GM23248 (cell line): ENCODE measurements at places on chromosomes 11 and 22.

- peak overlapping the region; percentile 41 for H3K4me3 ChIP-seq
- H3K27me3 ChIP-seq, result peaks cover 24% of the 10 kb centered on the region
- H3K36me3 ChIP-seq, result no peaks in the 10 kb centered on the region
- no peak overlapping the region for H3K27ac ChIP-seq
These were observed 58.2 kb downstream of the COMMD9 start for GRCh38 chr11:36230779-36231699.

- H3K36me3 ChIP-seq, result no peaks in the 10 kb centered on the region
- no peak overlapping the region for H3K4me3 ChIP-seq
- H3K27me3 ChIP-seq, result 0 out of 2 replicates have a peak, but pooled peaks cover 20% of the 10 kb centered on the region
- no peak for DNase-seq
- no peak overlapping the region for H3K27ac ChIP-seq
These were observed 251.3 kb upstream of the CCDC179 start for GRCh38 chr11:23111527-23111926.

DNA sequence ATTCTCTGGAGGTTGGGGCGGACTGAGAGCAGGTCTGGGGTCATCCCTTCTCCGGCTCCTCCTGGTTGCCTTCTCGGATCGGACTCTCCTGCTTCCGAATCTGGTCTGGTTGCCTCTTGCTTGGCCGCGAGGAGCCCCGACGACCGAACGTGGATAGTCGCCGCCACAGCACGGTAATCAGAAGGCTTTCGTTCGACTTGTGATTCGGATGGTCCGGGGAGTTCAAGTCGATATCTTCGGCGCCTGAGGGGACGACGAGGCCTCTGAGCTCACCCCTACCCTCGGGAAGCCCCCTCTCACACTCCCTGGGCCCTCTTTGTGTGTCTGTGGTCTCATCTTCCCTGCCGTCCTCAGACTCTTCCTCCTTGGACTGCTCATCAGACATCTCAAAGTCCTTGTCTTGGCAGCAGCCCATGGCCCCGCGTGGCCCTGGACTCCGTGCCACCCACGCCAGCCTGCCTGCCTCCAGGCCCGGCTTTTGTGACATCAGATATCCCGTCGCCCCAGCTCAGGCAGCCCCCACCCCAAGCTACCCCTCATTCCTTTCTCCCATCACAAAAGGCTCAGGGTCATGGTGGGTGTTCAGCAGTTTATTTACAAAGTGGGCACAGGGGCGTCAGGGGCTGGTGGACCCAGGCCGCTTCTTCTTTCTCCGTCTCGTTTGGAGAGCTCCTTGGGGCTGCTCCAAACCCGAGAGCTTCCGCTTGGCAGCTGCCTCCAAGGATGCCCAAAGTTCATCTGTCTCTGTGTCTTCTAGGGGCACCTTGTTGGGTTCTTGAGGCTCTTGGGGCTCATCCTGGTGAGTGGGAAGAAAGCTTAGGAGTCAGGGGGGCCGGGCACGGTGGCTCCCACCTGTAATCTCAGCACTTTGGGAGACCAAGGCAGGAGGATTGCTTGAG is at the start of gene TEX54:
Gene TEX54 (minus strand): TSS at position 506 of the 899 bp plus-strand sequence.
- no peaks in the 10 kb centered on the region for H3K27me3 ChIP-seq
- peaks cover 13% of the 10 kb centered on the region for H3K4me1 ChIP-seq
- DNase-seq, result peak; percentile 77

GRCh38 chr22:49203091-49203858 is 624.4 kb downstream of the BRD1 start:
- no peak overlapping the region for H3K4me3 ChIP-seq
- H3K27me3 ChIP-seq, result no peaks in the 10 kb centered on the region
- H3K27ac ChIP-seq, result no peak overlapping the region
- no peaks in the 10 kb centered on the region for H3K36me3 ChIP-seq

DNA sequence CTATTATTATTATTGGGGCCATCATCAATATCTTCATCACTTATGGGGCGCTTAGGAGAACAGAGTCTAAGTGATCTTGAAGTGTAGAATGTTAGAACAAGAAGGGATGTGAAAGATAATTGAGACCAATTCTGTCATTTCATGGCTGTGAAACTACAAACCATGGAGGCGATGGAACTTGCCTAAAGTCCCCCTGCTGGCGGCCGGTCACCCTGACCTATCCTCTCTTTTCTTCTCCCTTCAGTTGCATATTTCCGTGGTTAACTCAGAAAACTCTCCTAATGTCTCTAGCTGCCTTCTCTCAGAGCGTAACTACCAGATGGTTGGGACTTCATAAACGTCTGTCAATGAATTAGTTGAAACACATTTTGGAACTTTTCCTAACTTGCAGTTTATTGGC is 6.6 kb upstream of the OR4B1 start:
- H3K27me3 ChIP-seq, result no peaks in the 10 kb centered on the region
- H3K4me3 ChIP-seq, result no peak overlapping the region
- DNase-seq, result peak; percentile 40
- H3K27ac ChIP-seq, result no peak overlapping the region
- no peaks in the 10 kb centered on the region for H3K4me1 ChIP-seq

DNA sequence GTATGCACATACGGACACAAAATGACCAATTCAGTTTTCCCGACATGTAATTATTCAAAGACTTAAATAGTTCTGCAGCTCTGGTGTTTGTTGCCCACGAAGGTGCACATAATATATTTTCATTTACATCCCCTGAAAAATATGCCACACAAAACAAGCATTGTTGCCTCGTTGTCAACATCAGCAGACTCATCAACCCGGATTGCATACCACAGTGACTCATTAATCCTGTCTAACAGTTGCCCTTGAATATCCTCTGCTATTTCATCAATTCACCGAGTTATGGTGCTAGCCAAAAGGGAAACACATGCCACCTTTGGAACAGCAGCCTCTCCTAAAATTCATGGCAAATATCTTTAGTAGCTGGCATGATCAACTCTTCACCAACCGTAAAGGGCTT is 582.2 kb downstream of the LRRC4C start:
- no peaks in the 10 kb centered on the region for H3K36me3 ChIP-seq
- H3K4me1 ChIP-seq, result no peaks in the 10 kb centered on the region
- H3K27me3 ChIP-seq, result no peaks in the 10 kb centered on the region
- DNase-seq, result peak; percentile 2
- H3K27ac ChIP-seq, result no peak overlapping the region
- H3K4me3 ChIP-seq, result no peak overlapping the region

DNA sequence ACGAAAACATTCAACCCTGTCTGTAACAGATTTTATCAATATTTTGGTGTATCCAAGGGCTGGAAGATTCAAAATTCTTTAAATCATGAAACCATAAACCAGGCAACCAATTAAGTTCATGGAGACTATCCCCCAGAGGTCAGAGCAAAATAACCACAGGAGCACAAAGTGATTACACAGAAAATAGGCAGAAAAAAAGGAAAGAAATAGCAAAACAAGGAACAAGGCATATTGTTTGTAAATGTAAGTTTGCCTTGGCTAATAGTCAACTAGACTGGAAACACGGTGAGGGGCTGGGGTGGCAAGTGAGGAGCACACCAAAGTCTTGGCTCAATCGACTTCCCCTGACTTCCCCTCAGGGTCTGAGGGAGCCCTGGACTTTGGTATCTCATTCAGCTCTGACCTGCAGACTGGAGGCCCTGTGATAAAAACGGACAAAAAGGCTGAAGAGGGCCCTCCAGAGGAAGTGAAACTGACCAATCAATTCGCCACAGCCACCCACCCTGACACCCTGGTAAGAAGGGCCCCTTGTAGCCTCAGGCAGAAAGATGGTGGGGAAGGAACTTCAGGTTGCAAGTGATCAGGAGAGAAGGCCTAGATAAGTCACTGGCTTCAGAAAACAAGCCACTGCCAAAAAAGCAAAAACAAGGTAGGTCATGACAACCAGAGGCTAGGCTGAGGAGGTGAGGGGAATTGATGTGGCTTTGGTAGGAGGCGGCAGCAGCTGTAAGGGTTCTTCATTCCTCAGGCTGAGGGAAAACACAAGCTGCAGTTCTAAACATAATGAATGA is 1.8 kb downstream of the SIK3 start:
- peaks cover 42% of the 10 kb centered on the region for H3K4me1 ChIP-seq
- peak overlapping the region; percentile 81 for H3K4me3 ChIP-seq
- H3K27me3 ChIP-seq, result no peaks in the 10 kb centered on the region

GRCh38 chr11:8110396-8110795 is 29.4 kb downstream of the TUB start:
- H3K36me3 ChIP-seq, result peaks cover 7% of the 10 kb centered on the region; the same call in 1 of the 2 replicates
- no peak overlapping the region for H3K4me3 ChIP-seq
- H3K27me3 ChIP-seq, result no peaks in the 10 kb centered on the region
- H3K27ac ChIP-seq, result no peak overlapping the region

GRCh38 chr11:1301220-1302000 is 8.0 kb downstream of the TOLLIP start:
- H3K27me3 ChIP-seq, result no peaks in the 10 kb centered on the region
- no peak overlapping the region for H3K27ac ChIP-seq
- no peaks in the 10 kb centered on the region for H3K36me3 ChIP-seq
- H3K4me3 ChIP-seq, result no peak overlapping the region
- H3K4me1 ChIP-seq, result peaks cover 11% of the 10 kb centered on the region

DNA sequence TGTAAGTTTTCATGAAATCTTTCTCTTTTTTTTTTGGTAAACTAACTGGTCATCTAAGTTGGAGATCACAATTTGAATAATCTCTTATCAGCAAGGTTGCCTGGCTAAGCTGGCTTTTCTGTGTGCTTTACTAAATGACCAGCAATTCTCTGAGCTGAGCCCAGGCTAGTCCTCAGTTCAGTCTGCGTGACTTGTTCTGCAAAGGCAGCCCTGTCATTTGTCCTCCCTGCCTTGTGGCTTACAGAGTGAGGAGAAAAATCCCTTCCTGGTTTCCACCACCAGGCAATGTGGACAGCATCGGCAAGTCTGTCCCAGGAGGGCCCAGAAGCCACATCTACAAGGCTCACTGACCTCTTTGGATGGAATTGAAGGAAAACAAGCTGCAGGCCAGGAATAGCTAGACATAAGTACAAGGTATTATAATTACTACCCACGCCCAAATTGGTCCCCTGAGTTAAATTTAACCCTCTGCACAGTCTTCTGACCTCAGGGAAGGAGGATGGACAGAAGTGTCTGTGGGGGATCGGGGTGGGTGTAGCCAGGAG is 108.6 kb downstream of the SCN3B start:
- H3K4me1 ChIP-seq, result peaks cover 63% of the 10 kb centered on the region
- peak overlapping the region; percentile 81 for H3K27ac ChIP-seq
- H3K27me3 ChIP-seq, result no peaks in the 10 kb centered on the region

DNA sequence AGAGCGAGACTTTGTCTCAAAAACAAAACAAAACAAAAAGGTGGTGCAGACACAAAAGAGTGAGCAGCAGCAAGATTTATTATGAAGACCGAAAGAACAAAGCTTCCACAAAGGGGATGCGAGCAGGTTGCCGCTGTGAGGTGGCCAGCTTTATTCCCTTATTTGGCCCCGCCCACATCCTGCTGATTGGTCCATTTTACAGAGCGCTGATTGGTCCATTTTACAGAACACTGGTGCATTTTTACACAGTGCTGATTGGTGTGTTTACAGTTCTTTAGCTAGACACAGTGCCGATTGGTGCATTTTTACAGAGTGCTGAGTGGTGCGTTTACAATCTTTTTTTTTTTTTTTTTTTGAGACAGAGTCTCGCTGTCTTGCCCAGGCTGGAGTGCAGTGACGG is 77.4 kb downstream of the CECR2 start:
- H3K4me3 ChIP-seq, result no peak overlapping the region
- no peak for DNase-seq
- H3K4me1 ChIP-seq, result no peaks in the 10 kb centered on the region
- no peaks in the 10 kb centered on the region for H3K27me3 ChIP-seq

DNA sequence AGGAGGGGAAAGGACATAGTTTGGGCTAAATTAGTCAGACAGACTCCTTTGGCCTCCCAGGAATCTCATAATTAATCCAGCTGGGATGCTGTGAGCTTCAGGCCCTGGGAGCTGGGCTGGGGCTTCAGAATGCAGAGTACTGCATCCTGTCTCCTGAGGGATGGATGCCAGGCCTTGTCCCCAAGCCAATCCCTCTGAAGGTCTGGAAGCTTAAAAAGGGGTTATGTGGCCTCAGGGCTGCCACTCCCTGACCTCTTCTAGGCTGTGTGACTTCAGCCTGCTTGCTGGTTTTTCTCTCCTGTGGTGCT is 6.9 kb upstream of the LRRC32 start:
- no peaks in the 10 kb centered on the region for H3K4me1 ChIP-seq
- H3K27ac ChIP-seq, result no peak overlapping the region
- no peaks in the 10 kb centered on the region for H3K36me3 ChIP-seq

- no peaks in the 10 kb centered on the region for H3K27me3 ChIP-seq
- peak overlapping the region; percentile 62 for H3K27ac ChIP-seq
- no peaks in the 10 kb centered on the region for H3K36me3 ChIP-seq
- DNase-seq, result peak; percentile 96
- peak overlapping the region; percentile 31; the same call in 1 of the 2 replicates for H3K4me3 ChIP-seq
- H3K4me1 ChIP-seq, result peaks cover 13% of the 10 kb centered on the region
These were observed 52.1 kb downstream of the LHFPL7 start for GRCh38 chr22:24894220-24894975.

DNA sequence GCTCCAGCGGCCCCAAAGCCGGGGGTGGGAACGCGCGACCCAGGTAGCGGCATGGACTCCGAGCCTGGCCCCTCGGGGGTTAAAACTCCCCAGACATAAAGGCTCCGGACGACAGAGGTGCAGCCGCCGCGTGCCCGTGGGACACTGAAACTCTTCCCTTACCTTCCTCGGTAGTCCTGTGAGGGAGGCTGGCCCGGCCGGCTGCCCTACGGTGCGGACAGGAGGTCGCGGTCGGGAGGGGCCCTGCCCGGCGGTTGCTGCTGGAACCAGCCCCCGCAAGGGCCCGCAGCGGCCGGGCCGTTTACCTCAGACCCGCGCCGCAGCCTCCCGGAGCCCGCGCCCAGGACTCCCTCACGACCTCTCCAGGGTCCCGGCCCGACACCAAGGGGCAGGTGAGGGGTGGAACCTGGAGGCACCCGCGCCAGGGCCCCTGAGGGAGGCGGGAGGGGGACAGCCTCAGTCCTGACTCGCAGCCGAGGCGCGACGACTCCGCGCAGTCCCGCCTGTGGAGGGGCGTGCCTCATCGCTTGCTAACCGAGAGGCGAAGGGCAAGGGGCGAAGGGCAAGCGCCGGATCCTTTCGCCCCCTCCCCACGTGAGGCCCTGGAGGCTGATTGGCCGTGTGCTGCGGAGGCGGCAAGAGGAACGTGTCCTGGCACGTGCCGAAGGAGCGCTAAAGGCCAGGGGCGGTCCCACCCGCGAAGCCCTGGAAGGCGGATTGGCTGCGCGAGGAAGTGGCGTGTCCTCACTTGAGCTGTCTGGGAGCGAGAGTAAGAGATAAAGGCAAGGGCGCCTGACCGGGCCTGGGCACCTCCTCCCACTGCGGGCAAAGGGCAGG is at the start of gene UPB1:
Gene UPB1 (plus strand): TSS at position 805 of the 837 bp plus-strand sequence. CDS start 72 bp downstream, outside the sequence.
- no peak within 1 kb of the TSS for H3K27ac ChIP-seq
- DNase-seq, result no peak
- H3K36me3 ChIP-seq, result no peaks in the 10 kb centered on the region
- no peaks in the 10 kb centered on the region; the same call in 1 of the 2 replicates for H3K4me1 ChIP-seq
- H3K27me3 ChIP-seq, result peaks cover 17% of the 10 kb centered on the region

- H3K4me3 ChIP-seq, result no peak overlapping the region
- no peaks in the 10 kb centered on the region for H3K36me3 ChIP-seq
- peaks cover 37% of the 10 kb centered on the region for H3K4me1 ChIP-seq
- H3K27me3 ChIP-seq, result no peaks in the 10 kb centered on the region
- DNase-seq, result no peak
These were observed 2.1 kb downstream of the ROBO4 start for GRCh38 chr11:124895471-124895971.

DNA sequence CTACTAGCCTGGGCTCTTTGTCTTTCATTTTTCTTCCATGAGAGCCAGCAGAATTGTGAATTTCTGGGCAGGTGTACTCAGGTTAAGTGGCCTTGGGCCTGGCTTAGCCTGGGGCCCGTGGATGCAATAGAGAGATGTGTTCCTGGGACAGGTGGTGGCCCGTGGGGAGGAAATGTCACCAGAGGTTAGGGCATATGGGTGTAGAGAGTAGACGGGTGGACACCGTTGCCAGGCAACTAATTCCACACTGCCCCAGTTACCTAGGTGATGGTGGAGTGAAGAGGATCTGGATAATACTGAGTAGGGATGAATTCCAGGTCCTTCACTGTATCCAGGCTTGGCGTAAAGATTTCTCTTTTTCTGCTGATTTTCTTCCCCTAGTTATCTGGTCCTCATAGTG is 175.0 kb downstream of the INSC start:
- peaks cover 6% of the 10 kb centered on the region for H3K27me3 ChIP-seq
- no peak overlapping the region for H3K4me3 ChIP-seq
- DNase-seq, result no peak
- H3K36me3 ChIP-seq, result no peaks in the 10 kb centered on the region
- no peaks in the 10 kb centered on the region for H3K4me1 ChIP-seq
